ENCODE measurements at places on chromosomes 7 and 10.
A peak's percentile ranks its signal among the peaks of the same experiment; 100 is the strongest.

DNA sequence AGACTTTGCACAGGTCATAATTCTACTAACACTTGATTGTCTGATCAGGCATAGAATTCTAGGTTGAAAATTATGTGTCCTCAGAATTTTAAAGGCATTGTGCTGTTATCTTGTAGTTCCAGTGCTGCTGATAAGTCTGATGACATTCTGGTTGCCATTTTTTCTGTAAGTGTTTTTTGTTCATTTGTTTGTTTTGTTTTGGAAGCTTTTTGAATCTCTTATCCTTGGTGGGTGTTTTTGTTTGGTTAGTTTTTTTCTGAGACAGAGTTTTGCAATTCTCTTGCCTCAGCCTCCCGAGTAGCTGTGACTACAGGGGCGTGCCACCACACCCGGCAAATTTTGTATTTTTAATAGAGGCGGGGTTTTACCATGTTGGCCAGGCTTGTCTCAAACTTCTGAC, 178.9 kb downstream of the CCDC71L start:
- DNase-seq = no peak

DNA sequence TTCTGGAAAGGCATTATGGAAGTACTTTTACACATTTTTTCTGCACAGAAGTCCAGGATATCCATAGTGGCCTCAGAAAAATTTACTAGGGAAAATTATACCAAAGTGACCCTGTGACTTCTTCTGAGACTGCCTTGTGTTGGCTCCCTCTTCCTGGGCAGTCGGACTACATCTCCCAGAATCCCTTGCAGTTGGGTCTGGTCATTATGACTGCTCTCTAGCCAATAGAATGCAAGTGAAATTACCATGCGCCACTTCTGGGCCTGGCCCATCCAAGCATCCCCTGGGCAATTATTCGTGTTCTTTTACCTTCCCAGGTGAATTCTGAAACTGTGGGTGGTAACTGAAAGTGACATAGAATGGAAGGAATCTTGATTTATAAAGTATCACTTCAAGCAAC, 430.9 kb downstream of the ACTR3B start:
- peak; percentile 49 for DNase-seq

- no peak for DNase-seq
Observed at GRCh38 chr7:111729483-111729882, 167.2 kb upstream of the IMMP2L start.

GRCh38 chr10:102384606-102385429, 10.7 kb upstream of the NFKB2 start:
- DNase-seq = no peak

- DNase-seq = no peak
Observed at GRCh38 chr10:132186488-132187429, at the start of gene DPYSL4. TSS of gene DPYSL4 (plus strand) at chr10:132186948. CDS start at chr10:132187064, 116 bp downstream.

- peak; percentile 75 for DNase-seq
Observed at GRCh38 chr7:100604028-100604975, 2.1 kb downstream of the PCOLCE start.
